ENCODE measurements at places on chromosomes 2 and 18.

GRCh38 chr2:26335231-26335630, 10.7 kb upstream of the SELENOI start:
- no peak for DNase-seq

- no peak for DNase-seq
Measured at GRCh38 chr18:68666381-68666780, 48.5 kb downstream of the TMX3 start.

- no peak for DNase-seq
Measured at GRCh38 chr2:128305555-128306080, 13.1 kb downstream of the HS6ST1 start.

GRCh38 chr2:155377266-155377680, 678.8 kb downstream of the KCNJ3 start:
- no peak for DNase-seq

DNA sequence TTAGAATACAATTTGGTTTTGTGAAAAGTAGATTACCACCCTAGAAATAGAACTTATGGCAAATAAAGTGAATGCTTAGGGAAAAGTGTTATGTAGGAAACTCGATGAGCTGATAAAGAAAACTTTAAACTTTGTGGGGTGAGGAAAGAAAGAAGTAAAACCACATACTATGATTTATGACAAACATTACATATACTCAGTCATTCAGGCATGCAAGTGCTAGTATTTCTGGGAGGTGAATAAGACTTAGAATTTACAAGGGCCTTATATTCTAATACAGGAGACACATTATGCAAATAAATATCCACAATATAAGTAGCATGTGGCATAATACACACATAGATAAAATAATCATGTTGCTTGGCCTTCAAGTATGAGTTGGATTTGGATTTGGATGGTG, 618.1 kb downstream of the XIRP2 start:
- no peak for DNase-seq

DNA sequence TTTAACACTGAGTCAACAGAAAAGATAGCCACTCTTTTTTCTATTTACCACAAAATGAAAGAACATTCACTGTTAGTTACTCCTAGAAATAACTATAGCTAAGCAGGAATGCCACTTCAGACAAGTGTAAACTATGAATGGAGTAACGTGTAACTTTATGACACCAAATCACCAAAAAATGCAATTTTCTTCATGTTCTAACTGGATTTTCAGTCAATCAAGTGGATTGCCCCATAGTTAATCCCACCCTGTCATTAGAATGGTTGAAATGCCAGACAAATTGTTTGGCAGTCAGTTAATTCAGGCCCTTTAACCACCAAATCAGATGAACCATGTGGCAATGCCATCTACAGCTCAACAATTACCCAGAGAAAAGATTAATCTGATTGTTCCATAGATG, 9.9 kb downstream of the EPHA4 start:
- no peak for DNase-seq

GRCh38 chr2:137729305-137729704, 235.0 kb upstream of the HNMT start:
- no peak for DNase-seq

GRCh38 chr2:186516396-186516795, 30.3 kb downstream of the ZC3H15 start:
- no peak for DNase-seq

- no peak for DNase-seq
Measured at GRCh38 chr2:178256382-178257042, 62.2 kb downstream of the OSBPL6 start.

- DNase-seq: no peak
Measured at GRCh38 chr2:100976645-100977391, 25.3 kb upstream of the RPL31 start.

GRCh38 chr2:21916934-21917522, 793.3 kb downstream of the TDRD15 start:
- DNase-seq: no peak

- no peak for DNase-seq
Measured at GRCh38 chr2:221911890-221912289, 339.8 kb upstream of the EPHA4 start.

DNA sequence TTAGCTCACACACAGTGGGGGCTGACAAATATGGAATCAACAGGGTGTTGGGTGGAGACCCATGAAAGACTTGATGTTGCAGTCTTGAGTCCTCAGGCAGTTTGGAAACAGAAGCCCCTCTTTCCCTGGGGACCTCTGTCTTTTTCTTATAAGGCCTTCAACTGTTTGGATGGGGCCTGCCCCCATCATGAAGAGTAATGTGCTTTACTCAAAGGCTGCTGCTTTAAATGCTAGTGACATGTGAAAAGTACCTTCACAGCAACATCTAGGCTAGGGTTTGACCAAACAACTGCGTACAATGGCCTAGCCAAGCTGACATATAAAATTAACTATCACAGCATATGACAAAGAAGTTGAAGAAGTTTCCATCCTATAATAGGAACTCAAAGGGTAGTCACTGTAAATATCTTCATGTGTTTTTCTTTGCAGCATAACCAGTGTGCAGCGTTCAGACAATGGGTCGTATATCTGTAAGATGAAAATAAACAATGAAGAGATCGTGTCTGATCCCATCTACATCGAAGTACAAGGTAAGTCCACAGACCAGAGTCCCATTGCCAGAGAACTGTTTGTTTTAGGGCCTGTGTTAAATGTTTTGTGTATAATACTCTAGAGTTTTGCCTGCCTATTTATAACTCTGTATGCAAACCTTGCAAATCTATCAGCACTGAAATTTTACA, 46.3 kb downstream of the MERTK start:
- DNase-seq: no peak

GRCh38 chr2:205709319-205709718, 27.0 kb downstream of the NRP2 start:
- DNase-seq: no peak

Measured in activated CD4-positive, alpha-beta T cell treated with anti-CD3 and anti-CD28 coated beads, Interleukin-2, amount 50 U/mL, for 24 hours (primary cell).